ENCODE measurements at places on chromosomes 16 and 17.

DNA sequence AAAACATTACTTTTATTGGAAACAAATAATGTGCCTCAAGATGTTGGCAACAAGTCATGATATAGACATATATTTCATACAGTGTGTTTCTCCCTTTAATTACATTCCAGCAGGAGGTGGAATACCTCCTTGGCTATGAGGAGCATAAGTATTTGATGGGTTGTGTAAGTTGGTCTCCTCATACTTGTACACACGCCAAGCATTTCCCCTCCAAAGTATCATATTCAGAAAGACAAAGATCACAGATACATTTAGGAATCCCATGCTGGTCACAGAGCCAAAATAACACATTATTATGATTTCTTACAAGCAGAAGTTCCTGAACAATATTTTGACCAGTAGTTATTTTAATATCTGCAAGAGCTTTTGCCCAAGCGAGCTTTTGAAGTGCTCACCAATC is 57.8 kb downstream of the WSB1 start:
- no peak for DNase-seq

GRCh38 chr17:2990396-2990795 is 73.0 kb downstream of the OR1D5 start:
- no peak for DNase-seq

DNA sequence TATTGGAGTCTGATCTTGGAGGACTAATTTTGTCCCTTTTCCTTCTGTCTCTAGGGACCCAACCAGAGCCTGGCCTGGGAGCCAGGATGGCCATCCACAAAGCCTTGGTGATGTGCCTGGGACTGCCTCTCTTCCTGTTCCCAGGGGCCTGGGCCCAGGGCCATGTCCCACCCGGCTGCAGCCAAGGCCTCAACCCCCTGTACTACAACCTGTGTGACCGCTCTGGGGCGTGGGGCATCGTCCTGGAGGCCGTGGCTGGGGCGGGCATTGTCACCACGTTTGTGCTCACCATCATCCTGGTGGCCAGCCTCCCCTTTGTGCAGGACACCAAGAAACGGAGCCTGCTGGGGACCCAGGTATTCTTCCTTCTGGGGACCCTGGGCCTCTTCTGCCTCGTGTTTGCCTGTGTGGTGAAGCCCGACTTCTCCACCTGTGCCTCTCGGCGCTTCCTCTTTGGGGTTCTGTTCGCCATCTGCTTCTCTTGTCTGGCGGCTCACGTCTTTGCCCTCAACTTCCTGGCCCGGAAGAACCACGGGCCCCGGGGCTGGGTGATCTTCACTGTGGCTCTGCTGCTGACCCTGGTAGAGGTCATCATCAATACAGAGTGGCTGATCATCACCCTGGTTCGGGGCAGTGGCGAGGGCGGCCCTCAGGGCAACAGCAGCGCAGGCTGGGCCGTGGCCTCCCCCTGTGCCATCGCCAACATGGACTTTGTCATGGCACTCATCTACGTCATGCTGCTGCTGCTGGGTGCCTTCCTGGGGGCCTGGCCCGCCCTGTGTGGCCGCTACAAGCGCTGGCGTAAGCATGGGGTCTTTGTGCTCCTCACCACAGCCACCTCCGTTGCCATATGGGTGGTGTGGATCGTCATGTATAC is 8.0 kb downstream of the GPRC5C start:
- DNase-seq = no peak

DNA sequence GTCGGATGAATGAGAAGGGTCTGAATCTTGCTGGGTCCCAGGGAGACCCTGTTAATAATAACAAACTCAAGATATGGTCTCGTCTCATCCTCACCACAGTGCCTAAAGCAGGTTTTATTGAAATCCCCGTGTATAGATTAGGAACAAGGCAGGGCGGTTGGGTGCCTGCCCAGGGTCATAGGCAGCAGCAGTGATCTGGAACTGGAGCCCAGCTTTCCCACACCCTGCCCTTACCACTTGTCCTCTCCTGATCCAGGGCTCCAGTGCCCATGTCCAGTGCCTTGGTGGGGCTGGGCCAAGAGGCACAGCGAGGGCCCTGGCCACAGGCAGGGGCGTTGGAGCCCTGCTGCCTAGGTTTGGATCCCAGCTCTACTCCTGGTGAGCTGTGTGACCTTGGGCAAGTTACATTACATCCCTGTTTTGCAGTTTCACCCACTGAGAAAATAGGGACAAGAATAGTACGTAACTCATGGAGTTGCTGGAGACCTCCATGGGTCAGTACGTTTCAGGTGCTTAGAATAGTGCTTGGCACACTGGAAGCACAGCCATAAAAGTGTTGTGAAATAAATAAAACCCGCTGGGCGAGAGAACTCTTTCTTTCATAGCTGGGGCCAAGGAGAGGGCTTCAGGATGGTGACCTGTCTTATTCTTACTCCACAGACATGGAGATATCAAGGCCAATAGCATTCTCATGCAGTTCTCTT is 13.9 kb downstream of the SOCS3 start:
- DNase-seq = no peak

GRCh38 chr17:63950940-63951907 is 19.1 kb upstream of the CD79B start:
- DNase-seq = peak; percentile 19

DNA sequence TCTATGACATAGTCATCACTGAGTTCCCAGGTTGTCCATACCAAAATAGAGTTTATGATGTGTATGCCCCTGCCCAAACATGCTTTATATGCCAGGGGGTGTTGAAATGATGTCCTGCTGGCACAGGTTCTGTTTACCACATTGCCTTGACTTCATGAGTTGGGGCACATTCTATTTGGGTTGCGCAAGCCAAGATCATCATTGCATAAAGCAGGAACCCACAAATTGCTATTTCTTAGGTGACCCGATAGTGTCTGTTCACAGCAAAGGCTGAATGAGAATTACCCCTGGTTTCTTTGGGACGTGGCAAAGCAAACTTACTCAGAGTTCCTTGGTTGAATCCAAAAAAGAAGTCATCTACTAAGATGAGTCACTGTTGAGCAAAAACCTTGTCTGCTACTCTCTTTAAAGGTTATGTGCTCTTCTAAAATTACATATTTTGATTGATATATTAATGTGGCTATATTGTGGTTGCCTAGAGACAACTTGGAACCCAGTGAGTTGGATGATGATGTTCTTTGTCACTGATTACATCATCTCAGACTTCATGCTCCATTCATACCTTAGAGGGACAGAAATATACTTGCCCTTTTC is 912.6 kb upstream of the SOX9 start:
- DNase-seq = no peak

GRCh38 chr17:46110219-46110618 is 83.0 kb downstream of the KANSL1 start:
- DNase-seq = no peak

DNA sequence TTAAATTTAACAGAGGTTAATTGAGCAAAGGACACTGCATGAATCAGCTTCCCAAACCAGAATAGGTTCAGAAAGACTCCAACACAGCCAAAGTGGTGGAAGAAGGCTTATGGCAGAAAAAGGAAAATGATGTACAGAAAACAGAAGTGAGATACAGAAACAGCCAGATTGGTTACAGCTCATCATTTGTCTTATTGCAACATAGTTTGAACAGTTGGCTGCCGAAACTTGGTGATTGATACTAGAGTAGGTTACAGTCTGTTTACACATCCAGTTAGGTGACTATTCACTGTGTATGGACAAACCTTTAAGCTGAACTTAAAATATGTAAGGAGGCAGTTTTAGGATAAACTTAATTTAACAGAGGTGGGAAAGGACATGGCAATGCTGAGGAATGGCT is 18.3 kb downstream of the TMEM100 start:
- no peak for DNase-seq

DNA sequence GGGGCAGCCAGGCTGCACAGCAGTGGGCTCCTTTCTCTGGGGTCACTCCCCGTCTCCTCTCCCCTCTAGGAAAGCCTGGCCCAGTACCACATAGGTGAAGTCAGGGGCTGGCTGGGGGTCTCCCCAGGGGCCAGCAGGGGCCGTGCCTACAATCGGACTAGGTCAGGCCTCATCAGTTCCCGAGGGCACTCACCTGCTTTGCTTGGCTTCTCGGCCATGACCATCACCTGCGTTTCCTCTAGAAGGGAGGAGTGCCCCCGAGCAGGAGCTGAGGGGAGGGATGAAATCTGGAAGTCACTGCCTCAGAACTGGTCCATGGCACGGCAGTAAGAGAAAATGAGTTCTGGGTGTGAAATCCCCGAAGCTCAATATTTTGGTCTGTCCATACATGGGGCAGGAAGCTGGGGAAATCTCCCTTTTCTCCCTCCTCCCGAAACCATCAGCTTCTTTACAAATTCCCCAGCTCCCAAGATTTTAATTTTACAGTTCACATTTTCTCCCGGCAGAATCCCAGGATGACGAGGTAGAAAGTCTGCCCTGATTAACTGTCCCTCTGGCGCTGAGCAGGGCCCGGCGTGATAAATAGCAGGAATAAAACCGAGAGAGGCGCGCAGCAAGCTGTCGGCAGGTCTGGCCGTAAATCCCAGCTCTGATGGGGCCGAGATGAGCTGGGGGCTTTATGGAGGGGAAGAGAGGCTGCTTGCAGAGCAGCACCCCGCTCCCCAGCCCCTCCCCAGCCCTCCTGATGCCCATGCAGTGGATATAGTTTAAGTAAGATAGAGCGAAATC is 172.1 kb downstream of the RBFOX3 start:
- DNase-seq = no peak

- DNase-seq = peak; percentile 82
Measured at GRCh38 chr16:22192261-22193062, 13.6 kb upstream of the EEF2K start.

- no peak for DNase-seq
Measured at GRCh38 chr16:88654363-88655052, 3.7 kb upstream of the CYBA start.

DNA sequence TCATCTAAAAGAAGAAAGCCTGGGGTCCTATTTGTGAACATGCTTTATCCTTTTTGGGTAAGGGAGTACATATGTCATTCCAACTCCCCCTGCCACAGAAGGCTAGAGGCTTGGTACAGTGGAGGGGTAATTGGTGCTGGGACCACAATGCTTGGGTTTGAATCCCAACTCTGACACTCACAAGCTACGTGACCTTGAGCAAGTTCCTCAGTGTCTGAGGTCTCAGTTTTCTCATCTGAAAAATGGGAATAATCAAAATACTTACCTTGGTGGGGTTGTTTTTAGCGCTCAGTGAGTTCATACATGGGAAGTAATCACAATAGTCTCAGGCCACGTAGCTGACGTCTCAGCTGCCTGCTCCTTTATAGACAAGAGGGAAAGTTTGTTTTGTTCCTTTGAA is 150.8 kb downstream of the CPPED1 start:
- no peak for DNase-seq

- no peak for DNase-seq
Measured at GRCh38 chr17:45812102-45812501, 28.0 kb downstream of the CRHR1 start.

DNA sequence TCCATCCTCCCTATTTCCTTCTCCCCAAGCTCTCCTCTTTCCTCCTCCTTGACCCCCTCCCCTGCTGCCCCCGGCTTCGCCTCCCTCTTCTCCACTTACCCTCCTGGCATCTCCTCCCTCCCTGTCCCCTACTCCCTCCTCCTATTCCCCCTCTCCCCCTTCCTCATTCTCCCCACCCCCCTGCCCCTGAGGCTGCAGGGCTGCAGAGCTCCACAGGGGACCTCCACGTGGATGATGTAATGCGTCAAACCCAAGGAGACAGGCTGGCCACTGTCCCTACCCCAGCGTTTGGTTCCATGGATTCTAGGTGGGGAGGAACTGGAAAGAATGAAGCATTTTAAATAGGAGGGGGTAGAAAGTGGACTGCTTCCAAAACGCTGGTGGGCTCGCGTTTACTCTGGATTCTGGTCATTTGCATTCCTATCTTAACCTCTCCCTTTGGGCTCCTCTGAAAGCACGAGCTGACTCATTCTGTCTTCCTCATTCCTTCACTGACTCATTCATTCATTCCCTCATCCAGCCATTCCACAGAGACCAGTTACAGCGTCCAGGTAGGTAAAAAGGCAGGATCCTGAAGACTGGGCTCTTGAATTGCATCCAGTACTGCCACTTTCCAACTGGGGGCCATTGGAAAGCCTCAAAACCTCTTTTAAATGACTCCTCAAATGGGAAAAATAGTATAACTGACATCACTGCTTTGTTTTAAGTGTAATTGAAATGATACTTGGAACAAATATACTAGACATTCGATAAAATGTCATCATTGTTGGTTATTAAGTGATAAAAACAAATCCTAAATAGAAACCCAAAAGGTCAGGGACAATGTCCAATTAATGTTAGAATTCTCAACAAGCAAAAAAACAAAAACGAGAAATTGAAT is 943 bp upstream of the COTL1 start:
- DNase-seq = no peak

DNA sequence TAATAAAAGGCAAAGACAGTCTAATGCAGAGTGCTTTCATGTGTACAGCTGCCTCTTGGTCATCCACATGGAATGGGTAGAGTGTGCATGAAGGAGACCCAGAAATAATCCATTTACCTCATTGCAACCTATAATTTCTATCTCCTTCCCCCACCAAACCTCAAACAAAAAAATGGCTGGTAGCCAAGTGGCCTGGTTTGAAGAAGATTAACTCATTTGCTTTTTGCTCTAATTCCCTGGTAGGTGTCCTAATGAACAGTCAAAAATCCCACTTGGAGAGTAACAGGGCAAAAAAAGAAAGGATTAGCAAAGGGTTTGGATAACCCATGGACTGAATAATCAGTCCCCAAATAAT is 13.0 kb upstream of the LYRM9 start:
- DNase-seq = no peak

DNA sequence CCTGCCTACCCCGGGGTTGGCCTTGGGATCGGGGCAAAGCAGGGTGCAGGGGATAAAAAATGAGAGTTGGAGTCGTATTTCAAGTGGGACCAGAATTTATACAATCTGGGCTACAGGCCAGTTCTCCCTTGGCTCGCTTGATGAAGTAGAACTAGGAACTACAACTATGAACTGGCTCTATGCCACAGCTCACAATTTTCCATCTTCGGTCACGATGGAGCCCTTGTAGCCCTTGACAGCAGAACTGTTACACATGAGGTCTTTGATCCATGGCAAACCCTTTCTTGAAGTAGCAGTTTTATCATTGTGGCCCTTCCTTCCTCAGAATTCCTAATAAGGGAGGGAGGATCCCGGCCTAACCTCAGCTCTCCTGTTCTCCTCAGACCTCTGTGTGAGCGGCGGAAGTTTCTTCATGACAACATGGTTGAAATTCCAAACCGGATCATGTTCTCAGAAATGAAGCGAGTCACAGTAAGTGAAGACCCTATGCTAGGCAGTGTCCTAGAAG is 17.1 kb downstream of the LIG3 start:
- DNase-seq = no peak
